ENCODE measurements at places on chromosomes 5 and 9.

DNA sequence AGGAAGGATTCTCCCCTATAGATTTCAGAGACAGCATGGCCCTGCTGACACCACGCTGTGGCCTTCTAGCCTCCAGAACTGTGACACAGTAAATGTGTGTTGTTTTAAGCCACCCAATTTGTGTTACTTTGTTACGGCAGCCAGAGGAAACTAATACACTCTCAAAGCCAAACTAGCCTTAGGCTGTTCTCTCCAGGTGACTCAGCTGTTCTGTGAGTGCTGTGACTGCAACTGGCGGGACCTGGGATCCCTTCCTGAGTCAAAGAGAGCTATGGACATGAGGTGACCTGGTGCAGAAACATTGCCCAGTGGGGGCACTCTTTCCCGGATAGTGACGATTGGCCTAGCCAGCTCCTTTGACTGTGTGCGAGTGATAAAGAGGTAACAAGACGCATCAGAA is 14.0 kb upstream of the MLANA start:
- no peaks in the 10 kb centered on the region for H3K27me3 ChIP-seq
- no peak for DNase-seq
- no peaks in the 10 kb centered on the region for H3K4me1 ChIP-seq

GRCh38 chr5:3639175-3639574 is 43.5 kb downstream of the IRX1 start:
- no peaks in the 10 kb centered on the region for H3K4me1 ChIP-seq
- H3K36me3 ChIP-seq: no peaks in the 10 kb centered on the region
- peaks cover 22% of the 10 kb centered on the region for H3K27me3 ChIP-seq
- no peak for DNase-seq
- H3K27ac ChIP-seq: no peak overlapping the region
- no peak overlapping the region for H3K4me3 ChIP-seq

GRCh38 chr9:99031994-99032393 is 72.9 kb upstream of the TGFBR1 start:
- H3K27ac ChIP-seq: no peak overlapping the region
- H3K36me3 ChIP-seq: peaks cover 19% of the 10 kb centered on the region
- H3K4me3 ChIP-seq: no peak overlapping the region
- DNase-seq: no peak
- no peaks in the 10 kb centered on the region for H3K4me1 ChIP-seq
- H3K27me3 ChIP-seq: no peaks in the 10 kb centered on the region

DNA sequence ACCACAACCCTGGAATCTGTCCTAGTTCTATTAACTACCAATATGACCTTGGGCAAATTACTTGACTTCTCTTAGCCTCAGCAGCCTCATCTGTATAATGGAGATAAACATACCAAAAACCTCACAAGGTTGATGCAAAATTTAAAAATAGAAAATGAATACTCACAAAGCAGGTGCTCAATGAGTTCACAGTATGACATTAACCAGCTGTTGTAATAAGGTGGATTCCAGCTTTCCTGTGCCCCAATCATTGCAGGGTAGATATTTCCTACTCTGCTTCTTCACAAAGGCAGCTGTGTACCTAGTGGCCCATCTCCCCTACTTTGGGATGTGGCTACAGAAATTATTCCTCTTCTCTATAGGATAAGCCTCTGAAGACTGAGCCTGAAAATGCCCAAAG is 8.8 kb downstream of the HTR4 start:
- H3K27ac ChIP-seq: no peak overlapping the region
- peaks cover 6% of the 10 kb centered on the region for H3K27me3 ChIP-seq
- no peak overlapping the region for H3K4me3 ChIP-seq
- no peak for DNase-seq
- H3K4me1 ChIP-seq: no peaks in the 10 kb centered on the region

DNA sequence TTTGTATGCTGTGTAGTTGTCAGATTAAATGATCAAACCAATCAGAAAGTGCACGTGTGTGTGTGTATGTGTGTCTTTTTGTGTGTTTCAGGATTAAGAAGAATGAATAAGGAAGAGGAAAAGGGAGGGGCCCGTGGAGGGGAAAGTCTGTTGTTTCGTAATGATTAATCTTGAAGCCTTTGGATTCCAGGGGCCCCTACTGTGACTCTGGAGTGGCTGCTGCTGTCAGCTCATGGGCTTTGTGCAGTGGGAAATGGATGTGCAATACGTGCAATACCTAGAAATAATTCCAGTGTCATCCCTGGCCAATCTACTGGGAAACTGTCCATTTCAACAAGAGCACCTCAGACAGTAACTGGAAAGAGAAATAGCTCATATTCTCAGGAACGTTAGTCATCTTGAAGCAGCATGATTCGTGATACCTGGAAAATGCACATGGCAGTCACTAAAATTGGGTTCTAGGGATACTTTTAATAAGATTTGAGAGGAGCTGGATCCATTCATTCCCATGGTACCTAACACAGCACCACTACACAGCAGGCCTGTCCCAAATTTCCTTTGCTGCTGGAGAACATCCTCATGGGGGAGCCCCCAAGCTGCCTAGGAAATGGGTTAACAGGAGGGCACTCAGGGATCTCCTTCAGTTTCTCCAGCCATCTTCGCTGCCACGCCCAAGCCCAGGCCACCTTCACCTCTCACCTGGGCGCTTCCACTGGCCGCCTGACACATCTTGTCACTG is 186.3 kb downstream of the NR3C1 start:
- no peak for DNase-seq
- peaks cover 65% of the 10 kb centered on the region for H3K4me1 ChIP-seq
- no peaks in the 10 kb centered on the region for H3K27me3 ChIP-seq
- peaks cover 29% of the 10 kb centered on the region for H3K36me3 ChIP-seq
- H3K4me3 ChIP-seq: no peak overlapping the region

DNA sequence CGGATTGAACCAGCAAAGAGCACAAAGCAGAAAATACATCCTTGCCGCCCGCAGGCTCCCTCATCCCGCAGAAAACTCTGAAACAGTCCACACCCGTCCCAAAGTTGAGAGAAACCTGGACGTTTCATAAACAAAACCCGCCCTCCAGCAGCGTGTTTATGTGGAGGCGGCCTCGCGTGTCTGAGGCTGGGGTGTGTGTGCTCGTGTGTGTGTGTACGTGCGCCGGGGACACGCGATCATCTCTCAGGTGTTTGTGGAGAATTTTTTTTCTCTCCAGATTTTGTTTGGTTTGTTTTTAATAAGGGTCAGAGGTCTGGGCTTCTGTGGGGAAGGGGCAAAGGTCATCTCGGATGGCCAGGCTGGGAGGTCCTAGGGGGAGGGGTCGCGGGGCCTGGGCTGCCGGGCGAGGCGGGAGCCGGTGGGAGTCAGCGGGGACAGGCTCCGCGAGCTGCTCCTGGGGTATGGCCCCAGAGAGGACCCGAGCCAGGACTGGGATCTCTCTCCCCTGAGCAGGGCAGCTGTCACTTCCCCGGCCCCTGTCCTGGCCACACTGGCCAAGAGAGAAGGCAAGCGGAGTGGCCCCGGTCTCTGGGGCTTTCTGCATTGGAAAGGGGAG is 206.4 kb downstream of the C9orf50 start:
- peaks cover 38% of the 10 kb centered on the region for H3K4me1 ChIP-seq
- peak overlapping the region; percentile 100 for H3K27ac ChIP-seq
- H3K4me3 ChIP-seq: peak overlapping the region; percentile 74
- H3K27me3 ChIP-seq: no peaks in the 10 kb centered on the region
- H3K36me3 ChIP-seq: no peaks in the 10 kb centered on the region

DNA sequence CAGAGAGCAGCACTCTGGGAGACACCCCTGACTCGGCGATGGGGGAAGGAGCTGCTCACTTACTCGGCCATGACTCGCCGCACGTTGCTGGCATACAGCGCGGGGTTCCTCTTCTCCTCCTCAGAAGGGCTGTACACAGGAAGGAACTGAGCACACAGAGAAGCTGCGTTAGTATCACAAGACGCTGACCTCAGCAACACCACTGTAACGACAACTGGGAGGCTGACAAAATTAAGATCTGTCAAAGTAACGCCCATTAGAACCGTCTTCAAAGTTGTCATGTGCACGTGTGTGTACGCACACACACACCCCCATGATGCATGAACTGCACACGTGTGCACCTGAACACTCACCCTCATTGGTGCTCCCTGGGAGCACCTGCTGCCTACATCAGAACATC is 32.1 kb upstream of the SLC6A3 start:
- H3K4me3 ChIP-seq: no peak overlapping the region
- H3K4me1 ChIP-seq: no peaks in the 10 kb centered on the region
- no peaks in the 10 kb centered on the region for H3K27me3 ChIP-seq
- DNase-seq: peak; percentile 61
- no peak overlapping the region for H3K27ac ChIP-seq

DNA sequence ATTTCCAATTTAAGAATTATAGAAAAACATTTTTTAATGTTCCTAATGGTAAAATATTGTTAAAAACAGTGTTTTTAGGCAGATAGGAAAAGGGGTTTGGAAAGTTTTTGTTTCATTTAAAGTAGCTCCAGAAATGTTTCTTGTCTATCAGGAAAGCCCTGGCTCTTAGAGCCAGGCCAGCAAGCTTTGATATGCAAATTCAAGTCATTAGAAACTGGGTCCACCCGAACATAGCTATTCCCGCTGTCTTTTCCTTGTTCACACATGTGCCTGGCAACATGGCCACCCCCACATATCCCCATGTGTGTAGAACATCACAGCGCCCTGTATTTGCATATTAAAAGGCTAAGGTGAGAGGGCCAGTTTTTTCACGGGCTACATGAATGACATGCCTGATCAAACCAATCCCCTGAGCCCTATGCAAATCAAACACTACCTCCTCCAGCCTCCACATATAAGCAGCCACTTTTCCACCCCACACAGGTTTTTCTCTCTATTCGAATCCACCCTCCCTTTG is 925.3 kb upstream of the CDH10 start:
- H3K27ac ChIP-seq: no peak overlapping the region
- H3K36me3 ChIP-seq: no peaks in the 10 kb centered on the region
- no peak for DNase-seq
- H3K4me3 ChIP-seq: no peak overlapping the region
- H3K27me3 ChIP-seq: no peaks in the 10 kb centered on the region

- H3K36me3 ChIP-seq: peaks cover 46% of the 10 kb centered on the region
- peak overlapping the region; percentile 97 for H3K27ac ChIP-seq
- H3K4me3 ChIP-seq: no peak overlapping the region
- no peak for DNase-seq
- H3K27me3 ChIP-seq: no peaks in the 10 kb centered on the region
- peaks cover 65% of the 10 kb centered on the region for H3K4me1 ChIP-seq
Observed at GRCh38 chr5:140549237-140550144, 2.0 kb downstream of the EIF4EBP3 start.

DNA sequence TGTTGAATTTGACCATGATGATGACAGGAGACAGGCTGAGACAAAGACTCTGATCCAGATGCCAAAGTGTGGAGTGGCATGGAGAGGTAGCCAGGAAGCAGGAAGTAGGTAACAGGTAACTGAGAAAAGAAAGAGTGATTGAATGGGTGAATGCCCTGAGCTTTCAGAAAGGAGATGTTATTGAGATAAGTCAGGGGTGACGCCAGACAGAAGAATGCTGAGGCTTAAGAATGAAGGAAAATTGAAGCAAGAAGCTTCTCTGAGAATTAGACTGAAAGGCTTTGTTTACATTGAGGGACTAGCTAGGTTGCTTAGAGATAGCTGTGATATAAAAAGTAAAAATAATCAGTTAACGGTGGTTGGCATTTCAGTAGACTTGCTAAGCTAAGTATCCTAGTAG is 165.7 kb downstream of the PSAT1 start:
- H3K4me1 ChIP-seq: no peaks in the 10 kb centered on the region
- H3K27ac ChIP-seq: no peak overlapping the region
